Stimulated activated CD4-positive, alpha-beta T cell treated with anti-CD3 and anti-CD28 coated beads, Interleukin-1b, Interleukin-23, amount 100 ng/mL, for 48 hours (primary cell): ENCODE measurements at places on chromosomes 11 and 22.

GRCh38 chr11:126339073-126339862, 16.2 kb upstream of the ST3GAL4 start:
- no peak for DNase-seq

DNA sequence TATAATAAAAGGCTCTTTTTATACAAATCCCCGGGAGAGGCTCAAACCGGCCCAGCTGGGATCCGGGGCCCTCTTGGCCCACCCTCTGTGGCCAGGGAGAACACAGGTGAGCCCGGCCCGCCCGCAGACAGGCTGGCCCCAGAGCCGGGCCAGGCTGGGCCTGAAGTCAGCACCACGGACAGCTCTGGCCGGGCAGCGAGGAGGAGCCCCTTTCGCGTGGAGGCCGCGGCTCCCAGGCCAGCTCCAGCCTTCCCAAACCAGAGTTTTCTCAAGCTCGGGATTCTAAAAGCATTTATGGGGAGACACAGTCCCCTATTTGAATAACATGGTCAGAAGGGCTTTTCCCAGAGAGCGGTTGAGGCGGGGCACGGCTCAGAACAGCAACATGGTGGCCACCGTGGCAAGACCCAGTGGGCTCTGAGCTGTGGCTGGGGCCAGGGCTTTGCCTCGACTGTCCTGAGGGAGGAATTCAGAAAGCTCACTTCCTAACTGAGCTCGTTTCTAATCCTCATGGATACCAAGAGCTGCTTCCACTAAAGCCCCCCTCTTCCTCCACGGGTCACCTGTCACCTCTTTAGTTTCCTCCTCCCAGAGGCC, 115.4 kb downstream of the BRD1 start:
- DNase-seq: no peak

GRCh38 chr11:95149651-95150364, 60.2 kb downstream of the ENDOD1 start:
- DNase-seq: no peak

DNA sequence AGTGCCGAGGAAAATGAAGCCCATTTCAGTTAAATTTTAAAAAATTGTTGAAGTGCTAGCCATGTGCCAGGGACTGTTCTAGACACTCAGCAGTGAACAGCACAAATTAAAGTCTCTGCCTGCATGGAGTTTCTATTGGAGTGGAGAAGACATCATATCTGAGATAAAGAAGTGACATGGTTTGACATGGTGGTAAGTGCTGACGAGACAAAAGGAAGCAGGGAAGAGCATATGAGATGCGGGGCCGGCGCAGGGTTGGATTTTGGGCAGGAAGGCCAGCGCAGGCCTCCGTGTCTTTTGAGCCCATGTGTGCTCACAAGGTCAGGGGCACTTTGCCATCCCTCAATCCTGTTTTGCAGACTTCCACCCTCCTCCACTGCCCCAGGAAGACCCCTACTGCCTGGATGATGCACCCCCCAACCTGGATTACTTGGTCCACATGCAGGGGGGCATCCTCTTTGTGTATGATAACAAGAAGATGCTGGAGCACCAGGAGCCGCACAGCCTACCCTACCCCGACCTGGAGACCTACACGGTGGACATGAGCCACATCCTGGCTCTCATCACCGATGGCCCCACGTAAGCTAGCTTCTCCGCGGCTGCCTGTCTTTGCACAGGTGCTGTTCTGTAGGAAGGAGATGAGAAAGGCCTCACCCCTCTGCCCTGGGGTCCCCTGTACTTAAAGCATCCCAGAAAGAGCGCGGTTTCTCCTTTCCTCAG, 29.6 kb downstream of the AMPD3 start:
- no peak for DNase-seq

DNA sequence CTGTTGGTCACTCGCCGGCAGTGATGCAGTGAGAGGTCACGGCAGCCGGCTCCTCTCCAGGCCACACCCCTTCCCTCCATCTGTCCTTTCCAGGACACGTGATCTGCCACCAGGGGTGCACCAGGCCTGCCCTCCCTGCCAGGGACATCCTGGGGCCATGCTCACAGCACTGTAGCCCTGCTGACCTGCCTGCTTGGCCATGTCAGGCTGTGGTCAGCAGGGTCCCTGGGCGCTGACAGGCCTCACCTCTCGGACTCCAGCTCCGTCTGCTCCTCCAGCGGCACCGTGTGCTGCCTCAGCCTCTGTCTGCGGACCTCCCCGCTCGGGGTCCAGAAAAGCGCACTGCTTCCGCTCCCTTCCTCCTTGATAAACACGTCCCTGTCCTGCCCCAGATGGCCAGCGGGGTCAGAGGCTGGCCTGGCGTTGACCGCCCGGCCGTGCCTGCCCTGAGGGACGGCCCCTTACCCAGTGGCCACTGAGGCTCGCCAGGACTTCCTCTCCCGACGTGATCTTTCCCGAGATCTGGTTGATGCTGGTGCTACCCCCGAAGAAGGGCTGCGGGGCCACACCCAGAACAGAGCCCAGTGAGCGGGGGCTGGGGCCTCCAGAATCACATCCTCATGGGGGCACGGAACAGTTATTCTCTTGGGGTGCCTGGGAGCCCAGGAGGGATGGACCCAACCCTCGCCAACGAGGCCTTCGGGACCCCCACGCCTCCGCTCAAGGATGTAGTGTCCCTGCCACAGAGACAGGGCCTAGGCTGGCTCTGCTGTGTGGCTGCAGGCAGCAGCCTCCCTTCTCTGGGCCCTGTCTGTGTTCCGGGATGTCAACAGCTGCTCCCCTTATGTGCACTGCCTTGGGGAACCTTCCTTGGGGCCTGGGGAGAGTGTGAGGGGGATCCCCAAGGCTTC, 36.3 kb upstream of the CARS1 start:
- no peak for DNase-seq

GRCh38 chr22:34105461-34106062, 185.3 kb upstream of the LARGE1 start:
- peak; percentile 23 for DNase-seq

GRCh38 chr22:42938976-42939375, 76.0 kb downstream of the PACSIN2 start:
- DNase-seq: no peak

GRCh38 chr11:124839972-124840621, 25.1 kb upstream of the ROBO3 start:
- no peak for DNase-seq

GRCh38 chr11:32939866-32940265, 47.3 kb downstream of the QSER1 start:
- DNase-seq: no peak

DNA sequence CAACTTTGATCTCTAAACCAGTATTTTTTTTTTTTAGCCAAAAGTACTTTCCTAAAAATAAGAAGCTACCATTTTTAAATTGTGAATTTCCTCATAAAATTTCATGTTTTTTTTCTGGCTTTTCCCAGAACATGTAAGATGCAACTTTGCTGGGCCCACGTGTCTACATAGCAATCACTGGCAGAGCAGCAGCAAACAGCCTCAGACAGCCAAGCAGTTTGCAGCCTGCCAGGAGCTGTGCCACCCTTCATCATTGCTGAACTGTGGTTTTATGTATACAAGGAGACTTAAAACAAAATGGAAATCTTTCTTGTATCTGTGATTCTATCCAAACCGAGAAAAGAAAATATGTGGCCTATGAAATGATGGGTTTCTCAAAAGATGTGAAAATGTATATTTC, 110.2 kb downstream of the GRIA4 start:
- DNase-seq: no peak

- no peak for DNase-seq
Observed at GRCh38 chr22:22462813-22463567, 45.6 kb downstream of the ZNF280B start.

DNA sequence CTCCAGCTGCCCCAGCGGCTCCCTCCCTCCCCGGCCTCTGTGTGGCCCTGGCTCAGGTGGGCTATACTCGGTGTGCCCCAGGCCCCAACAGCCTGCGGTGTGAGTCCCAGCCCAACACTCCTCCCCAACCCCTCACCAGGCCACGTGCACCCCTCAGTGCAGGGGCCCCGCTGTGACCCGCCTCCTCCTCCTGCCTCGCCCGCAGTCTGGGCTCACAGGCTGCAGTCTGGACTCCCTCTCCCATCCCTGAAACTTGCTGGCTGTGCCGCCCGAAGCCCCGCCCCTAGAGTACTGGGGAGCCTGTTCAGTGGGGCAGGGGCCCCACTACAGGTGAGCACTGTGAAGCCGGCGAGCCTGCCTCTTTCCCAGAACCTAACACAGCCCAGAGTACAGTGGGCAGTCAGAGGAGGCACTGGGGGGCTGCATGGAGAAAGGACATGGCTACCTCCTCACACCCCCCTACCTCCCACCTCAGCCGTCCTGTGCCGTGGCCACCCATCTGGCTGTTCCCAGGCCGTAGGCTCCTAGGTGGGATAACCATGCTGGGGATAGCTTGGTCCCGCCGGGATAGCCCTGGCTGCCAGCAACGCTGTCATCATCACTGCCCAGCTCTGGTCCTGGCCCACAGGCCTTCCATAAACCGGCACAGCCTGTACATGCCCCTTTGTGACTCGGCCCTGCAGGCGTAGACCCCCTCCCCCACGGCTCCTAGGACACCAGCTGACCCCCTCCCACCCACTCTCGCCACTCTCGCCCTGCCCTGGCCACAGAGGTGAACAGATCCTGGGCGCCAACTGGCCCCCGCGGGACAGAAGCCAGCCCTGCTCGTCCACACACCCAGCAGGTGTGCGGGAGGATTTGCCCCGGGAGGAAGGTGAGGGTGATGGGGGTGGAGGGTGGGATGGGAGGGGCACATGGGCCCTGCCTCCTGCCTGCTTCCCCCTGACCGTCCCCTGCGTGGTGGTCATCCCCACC, 29.7 kb downstream of the CELSR1 start:
- no peak for DNase-seq

DNA sequence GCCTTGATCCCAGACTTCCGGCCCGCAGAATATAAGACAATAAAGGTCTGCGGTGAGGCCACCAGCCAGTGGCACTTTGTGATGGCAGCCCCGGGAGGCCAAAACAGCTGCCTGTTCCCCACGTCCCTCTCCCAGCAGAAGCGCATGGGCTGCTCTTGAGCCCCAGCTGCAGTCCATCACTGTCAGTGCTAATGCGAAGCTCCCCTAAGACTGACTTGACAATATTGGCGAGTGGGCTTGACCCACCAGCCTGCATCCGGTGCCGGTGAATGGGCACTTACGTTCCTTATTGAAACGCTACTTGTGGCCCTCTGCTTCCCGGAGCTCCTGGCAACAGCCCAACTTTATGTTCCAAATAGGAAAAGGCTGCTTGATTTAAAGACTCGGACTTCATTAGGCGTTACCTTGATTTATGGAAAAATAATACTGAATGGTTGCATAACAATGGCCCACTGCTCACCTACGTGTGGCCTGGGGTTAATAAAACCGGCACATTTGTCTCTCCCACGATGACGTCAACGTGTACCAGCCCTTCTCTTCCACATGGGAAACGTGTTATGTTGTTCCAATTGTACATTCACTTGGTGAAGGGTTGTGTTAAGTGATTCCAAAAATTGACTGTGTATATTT, 93.4 kb upstream of the SEPTIN5 start:
- DNase-seq: no peak

DNA sequence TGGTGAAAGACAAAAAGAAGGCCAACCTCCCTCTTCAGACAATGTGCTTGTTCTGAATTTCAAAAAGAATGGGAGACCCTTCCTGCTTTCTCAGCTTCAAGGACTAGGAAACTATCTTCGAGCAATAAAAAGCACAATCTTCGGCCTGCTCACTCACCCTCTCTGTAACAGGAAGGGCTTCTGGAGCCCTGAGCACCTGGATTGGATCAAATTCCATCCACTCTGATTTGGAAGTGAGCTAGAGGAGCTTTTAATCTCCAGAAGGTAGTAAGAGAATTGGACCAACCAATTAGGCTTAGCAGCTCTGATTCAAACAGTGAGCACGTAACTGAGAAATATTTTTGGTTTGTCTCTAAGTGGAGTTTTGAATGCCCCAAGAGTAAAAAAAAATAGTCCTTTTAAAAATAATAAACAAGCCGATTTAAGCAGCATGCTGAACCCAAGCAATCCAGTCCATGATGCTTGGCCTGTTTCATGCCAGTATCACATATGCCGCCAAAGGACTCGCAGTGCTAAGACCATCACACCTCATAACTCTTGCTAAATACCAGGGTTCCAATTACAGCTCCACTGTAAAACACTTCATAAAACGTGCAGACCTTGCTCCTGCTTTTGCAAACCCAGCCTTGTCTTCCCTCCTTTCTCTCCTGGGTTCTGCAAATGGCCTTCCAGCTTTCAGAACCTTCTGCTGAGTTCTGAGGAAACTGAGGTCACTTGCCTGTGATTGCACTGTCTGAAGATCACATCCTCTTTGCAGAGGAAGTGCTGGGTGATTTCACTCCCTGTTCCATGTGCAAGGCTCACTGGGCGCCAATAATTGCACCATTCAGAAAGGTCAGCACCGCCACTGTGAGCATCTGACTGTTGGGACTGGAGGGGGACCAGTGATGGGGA, 74.4 kb downstream of the SLC1A2 start:
- DNase-seq: no peak

- no peak for DNase-seq
Observed at GRCh38 chr11:17816232-17816931, 81.8 kb downstream of the KCNC1 start.

DNA sequence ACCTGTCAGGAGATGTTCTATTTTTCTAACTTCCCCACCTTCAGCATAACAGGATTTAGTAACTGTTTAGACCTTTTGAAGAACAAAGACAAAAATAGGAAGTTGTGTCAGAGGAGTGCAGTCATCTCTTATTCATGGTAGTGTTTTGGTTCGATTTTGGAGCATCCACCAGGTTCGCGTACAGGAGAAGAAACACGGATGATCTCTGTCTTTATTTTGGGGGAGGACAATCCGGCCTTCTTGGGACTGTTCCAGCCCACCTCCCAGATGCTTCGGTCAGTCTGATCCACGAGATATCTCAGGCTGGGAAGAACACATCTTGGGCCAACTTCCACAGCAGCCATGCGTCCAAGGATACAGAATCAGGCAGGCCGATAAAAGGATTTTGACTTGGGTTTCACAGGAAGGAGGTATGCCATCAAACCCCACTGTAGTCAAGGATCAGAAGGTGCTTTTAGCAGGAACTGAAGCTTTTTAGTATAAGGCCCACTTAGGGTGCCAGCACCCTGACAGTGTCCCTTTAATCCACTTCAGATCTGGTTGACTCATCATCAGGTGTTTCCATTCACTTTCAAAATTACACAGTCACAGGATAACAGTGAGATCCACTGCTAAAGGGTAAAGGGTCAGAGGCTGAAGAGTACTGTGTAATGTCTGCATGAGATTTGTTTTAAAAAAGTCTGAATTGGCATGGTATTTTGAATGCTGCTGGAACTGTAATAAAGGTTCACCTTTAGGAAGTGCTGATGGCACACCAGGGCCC, 16.5 kb downstream of the PATZ1 start:
- no peak for DNase-seq

DNA sequence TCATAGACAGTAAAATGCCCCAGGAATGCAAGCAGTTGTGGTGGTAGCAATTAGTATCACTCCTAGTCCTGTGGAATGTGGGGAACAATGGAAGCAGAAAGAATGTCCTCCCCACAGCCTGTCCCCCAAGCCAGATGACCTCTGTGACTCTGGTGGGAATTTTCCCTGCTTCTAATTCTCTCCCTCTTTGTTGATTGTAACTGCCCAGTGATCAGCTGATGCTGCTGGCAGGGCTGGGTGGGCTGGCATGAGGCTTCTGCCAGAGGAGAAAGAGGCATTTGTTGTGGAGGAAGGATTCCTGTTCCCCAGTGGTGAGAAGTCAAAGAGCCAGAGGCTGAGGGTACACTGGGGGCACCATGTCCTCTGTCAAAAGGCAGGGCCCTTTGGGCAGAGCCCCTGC, 116.7 kb upstream of the NCAM1 start:
- no peak for DNase-seq
